ENCODE measurements at places on chromosomes 6 and 20.
A peak's percentile ranks its signal among the peaks of the same experiment; 100 is the strongest.

DNA sequence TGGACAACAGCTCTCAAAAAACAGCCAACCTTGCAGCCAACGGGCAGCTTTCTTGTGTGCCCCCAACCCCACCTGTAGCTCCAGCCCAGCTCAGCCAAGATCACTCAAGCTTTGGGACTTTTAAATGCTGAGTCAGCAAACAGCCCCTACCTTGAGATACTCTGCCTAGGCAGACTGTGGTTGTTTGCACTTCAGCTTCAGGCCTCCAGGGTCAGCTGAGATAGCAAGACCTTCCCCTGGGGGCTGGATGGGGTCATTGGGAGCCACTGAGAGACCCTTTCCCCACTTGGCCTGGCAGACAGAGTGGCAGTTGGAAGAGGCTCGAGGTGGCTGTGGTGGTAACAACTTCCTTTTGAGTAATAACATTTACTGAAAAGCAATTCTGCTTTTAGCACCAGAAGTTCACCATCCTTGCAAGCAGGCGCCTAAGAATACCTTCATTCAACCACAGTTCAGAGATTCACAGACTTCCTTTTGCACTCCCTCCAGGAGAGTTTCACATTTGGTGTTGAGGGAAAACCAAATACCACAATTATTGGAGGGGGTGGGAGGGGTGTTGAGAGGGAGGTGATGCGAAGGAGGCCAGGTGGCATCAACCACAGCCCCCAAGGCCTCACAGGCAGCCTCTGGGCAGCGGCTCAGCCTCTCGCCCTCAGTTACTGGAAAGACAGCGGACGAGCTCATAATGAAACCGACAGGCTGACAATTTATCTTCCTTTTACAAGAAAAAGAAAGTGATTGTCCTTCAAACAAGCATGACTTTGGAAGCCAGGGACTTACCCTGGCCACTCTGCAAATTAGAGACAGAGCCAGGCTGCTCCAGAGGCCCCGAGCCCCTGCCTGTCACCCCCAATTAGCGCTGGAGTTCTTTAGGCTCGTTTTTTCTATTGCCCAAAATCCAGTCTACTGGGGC lies 148.1 kb downstream of the CEBPB start:
- no peak for DNase-seq

DNA sequence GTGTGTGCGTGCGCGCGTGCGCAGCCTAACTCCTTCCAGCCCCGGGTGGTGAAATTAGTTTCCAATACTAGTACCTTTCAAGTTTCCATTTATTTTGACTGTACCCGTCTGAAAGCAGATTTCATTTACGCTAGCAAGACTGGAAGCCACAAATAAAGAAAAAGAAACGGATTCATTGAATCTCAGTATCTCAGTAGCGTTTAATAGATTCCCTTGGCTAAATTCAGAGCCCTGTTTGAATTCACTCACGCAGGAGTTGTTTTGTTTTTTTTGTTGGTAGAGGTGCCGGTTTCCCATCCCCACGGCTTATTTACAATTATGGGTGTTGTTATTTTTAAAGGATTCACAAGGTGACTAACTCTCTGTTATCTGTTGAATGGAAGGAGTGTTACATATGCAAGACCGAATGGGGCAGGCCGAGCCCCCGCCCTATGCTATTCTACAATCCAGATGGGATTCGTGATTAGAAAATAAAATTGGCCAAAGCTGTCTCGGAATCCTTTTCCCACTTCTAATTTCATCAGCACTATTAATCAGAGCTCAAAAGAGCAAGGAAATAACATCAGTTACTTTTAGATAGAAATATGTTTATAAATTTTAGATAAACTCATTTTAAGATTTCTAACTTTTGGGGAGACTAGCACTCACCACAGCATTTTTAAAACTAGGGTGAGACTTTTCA lies 2.3 kb upstream of the INSM1 start:
- no peak for DNase-seq

- no peak for DNase-seq
These were observed at the start of gene WFDC13 for GRCh38 chr20:45701873-45702272. WFDC13 (plus strand) TSS chr20:45702038; CDS start chr20:45702124, 86 bp downstream.

- peak; percentile 7 for DNase-seq
These were observed 453.3 kb downstream of the RFPL4B start for GRCh38 chr6:112800439-112800838.

DNA sequence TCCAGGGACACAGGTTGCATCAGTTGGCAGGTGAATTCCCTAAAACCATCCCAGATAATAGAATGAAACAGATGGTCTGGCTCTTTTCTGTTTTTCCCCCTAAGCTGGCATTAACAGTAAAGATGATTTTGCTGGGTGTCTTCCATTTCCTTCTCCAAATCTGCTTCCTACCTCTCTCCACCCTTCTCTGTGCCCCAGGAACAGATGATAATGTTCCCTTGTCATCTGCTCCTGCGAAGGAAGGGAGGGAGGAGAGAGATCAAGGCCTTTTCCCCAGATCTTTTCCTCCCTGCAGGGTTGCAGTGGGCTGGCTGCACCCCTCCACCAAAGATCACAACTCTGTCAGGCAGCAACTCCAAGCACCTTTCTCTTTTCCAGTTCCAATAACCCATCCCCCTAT lies 156.5 kb upstream of the PRDM1 start:
- DNase-seq: no peak

- DNase-seq: peak; percentile 26
These were observed 692.9 kb downstream of the QKI start for GRCh38 chr6:164107297-164107995.

DNA sequence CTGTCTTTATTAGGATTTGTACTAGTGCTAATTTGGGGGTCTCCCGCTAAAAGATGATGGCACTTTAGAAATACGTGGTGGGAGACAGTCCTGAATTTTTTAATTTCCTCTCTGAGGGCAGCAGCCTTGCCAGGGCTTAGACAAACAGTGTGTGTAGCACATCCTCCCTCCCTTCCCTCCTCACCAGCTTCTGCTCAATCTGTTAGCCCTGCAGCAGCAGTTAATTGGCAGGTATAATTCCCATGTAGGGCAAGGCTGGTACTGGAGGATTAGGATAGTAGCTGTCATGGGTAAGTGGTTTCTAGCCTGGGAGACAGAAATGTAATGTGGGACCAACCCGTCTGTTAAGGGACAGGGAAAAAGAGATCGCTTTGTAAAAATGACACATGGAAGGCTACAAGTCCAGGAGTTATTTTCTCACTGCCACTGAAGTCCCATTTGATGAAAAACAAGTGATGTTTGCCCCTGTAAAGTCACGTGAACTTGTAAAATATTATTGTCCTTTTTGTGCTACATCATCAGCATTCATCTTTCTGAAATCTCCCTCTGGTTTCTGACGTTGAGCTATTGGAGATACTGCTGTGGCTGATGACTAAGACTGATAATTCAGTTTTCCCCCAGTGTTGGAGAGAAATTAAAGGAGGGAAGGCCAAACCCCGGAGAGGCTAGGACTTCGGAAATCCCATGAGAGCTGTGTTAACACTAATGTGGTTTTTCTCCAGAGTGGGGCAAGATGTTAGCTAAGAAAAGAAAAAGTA lies 40.6 kb downstream of the CTNNBL1 start:
- peak; percentile 58 for DNase-seq

DNA sequence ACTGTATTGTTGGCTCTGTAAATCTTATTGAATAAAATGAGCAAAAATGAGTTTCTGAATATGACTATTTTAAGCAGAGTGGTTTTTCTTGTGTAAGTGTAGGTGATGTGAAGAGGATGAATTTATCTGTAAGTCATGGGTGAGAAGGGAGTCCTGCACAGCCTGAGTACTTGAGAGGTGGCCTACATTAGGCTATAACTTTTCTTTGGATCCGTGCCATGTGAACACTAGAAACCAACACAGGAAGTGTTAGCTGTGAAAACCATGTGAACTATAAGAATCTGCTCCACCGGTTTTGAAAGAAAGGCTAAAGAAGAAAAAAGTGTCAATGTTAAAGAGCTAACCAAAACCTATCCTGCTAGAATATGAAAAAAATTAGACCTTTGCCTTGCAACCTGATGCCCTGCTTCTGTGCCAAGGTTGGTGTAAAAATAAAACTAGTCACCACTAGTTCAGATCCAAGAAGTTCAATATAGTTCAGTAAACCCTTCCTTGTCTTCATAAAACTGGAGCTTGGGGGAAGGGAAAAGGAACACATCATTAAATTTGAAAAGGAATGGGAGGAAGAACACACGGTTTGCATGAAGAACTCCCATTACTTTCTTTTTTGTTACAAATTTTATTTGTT lies 21.3 kb downstream of the PLCB1 start:
- peak; percentile 81 for DNase-seq

DNA sequence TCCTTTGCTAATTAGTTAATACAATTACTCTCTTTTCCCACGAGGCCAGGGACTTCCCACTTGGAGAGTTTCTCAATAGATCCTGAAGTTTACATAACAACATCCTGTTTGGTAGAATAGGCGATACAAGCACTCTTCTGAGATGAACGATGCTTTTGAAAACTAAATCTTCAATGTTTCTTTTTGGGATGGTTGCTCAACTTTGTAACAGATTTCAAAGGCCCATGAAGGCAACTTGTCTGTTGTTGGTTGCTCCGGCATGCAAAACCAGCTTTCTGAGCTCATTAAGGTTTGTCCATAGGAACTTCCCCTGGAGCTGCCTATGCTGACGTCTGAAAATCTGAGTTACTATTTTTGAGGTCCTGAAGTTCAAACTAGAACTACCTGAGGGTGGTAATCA lies 25.9 kb upstream of the ROS1 start:
- peak; percentile 50 for DNase-seq

DNA sequence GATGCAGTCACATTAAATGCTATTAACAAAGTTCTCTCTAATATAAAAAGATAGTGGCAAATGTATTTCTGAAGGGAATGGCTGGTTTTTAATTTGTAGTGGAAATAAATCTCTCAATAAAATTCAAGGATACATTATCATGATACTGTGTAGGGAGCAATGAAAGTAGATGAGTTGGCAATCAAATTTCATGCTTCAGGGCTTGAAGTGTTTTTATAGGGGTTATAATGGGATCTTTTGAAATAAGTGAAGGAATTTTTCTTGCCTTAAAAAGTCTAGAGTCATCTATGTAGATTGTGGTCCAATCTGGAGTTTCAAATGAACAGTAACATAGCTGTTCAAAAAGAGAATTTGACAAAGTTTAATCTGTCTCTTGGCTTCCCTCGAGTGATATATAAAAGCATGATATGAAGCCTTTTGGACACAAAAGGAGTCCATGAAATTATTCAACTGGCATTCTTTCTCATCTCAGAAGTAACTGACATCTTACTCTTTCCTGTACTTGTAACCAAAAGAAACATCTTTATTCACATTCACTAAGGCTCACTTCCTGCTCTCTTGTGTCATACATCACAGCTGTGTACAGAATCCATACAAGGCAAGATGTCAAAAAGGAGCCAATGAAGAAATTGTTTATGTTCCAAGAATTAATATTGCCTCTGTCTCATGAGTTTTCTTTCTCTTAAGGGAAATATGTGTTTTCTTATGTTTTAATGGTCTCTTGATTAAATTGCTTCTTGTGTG lies 591.0 kb upstream of the GJE1 start:
- DNase-seq: peak; percentile 46

DNA sequence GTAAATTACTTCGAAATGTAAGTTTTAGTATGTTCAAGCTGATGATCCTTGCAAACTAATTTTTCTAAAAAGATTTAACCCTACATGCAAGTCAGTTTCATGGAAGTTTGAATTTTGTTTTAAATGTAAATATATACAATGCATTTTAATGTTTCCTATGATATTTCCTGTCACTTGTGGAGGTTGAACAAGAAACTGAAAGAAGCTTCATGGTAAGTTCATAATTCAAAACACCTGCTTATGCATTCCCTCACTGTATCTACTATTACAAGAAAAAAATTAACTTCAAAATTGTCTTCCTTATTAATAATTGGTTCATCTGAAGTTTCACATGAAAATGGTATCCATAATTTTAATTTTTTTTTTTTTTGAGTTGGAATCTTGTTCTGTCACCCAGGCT lies 24.8 kb downstream of the KIF6 start:
- DNase-seq: no peak

DNA sequence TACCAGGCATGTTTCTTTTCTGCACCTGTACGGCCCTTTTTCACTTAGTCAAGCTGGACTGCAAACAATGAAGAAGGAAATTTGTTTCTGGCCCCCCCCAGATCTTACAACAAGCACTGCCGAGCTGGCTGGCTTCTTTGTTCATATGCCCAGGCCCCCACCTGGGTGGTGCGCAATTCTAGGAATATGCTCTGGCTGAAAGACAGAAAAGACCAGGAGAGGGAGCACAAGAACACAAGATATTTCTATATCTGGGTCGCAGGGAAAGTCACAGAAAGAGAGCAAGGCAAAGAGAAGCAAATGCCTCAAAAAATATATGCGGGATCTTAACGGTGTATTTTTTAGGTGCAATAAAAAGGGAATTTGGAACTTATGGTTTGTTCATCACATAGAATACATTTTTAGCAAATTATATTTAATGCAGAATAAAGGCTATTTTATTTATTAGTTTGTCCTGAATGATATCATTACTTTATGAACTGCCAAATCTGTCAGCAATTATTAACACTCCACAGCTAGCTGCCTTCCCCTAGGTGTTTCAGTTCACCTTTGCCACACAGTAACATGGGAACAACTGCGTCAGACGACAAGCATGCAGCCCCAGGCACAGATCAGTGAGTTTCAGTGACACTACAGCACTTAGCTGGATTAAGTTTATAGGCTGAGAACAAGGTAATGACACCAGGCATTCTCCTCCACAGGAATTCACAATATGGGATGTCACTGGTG lies 76.5 kb downstream of the GJA10 start:
- DNase-seq: peak; percentile 72

DNA sequence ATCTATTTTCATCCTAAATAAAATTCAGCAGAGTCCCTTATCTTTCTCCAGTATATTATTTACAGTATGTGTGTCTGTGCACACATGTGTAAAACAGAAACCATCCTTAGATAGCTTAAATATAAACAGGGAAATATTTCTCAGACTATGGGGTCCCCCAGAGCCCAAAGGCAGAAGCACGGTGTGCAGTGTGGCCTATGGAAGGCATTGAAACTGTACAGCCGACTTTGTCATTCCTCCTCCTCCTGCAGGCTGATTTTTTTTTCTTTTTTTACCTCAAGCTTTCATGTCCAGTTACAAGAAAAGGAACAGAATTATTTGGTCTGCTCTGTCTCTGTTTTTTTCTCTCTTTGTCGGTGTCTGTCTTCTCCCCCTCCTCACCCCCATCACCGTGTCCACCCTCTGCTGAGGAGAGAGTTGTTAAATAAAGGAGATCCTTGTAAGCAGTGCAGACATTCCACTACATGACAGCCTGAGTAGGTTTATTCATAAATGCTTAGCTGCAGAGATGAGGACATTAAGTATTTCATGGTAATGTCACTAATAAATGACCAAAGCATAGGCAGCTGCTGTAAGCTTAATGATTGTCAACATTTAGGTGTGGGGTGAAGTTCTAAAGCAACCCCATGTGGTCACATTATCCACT lies 31.8 kb upstream of the SLC35D3 start:
- DNase-seq: no peak

Measured in iris pigment epithelial cell (primary cell).